GM04503 (cell line): ENCODE measurements at places on chromosomes 6 and 20.

GRCh38 chr6:138287144-138287955 lies 69.1 kb upstream of the PBOV1 start:
- no peak for DNase-seq

DNA sequence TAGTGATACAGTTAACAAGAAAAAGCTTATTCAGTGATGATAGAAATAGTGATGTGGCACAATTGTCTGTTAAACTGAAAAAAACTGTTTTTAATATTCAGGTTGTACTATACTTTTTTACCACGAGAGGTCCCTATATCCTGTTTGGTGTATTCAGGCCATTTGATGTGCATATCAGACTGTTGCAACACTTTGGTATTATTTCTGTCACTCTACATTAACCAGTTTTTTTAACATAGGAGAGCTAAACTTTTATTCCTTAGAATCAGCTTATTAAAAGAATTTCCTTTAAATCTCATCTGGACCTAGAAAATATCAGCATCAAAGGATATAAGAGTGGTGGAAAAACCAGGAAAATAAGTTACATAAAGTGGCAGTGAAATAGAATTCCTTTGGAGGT lies 36.8 kb downstream of the TSPYL4 start:
- no peak for DNase-seq

DNA sequence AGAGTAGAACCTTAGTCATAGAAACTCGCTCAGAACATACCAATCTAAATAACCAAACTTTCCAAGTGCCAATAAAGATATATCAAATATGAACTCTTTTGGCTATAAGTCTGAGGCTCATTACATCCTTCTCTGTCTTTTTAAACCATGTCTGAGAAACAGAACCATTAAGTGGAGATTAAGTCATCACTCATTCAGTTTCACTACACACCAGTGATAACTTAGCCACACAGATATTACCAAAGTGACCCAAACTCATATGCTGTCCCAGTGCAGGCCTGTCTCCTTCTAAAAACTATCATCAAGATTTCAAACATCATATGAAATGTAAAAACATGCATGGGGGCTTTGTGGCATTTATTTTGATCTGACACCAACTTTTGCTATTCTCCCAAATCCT lies 12.0 kb downstream of the GCLC start:
- no peak for DNase-seq

- no peak for DNase-seq
These were observed 108.2 kb downstream of the CDH26 start for GRCh38 chr20:60066438-60066823.

DNA sequence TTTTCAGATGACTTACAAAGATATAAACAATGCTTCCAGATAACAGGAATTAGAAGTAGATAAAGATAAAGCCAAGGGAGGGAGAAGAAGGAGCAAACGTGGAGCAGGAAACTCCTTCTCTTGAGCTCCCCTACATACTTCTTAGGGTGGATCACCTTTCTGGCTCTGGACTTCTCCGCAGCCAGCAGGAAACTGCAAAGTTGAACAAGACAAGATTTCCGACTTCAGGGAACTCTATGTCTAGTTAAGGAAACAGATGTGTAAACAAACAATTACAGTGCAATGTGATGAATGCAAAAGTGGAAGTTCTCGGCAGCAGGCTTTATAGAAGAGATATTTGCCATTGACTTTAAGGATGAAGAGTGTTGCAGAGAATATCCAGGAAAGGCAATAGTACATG lies 134.0 kb upstream of the MARCKS start:
- no peak for DNase-seq

DNA sequence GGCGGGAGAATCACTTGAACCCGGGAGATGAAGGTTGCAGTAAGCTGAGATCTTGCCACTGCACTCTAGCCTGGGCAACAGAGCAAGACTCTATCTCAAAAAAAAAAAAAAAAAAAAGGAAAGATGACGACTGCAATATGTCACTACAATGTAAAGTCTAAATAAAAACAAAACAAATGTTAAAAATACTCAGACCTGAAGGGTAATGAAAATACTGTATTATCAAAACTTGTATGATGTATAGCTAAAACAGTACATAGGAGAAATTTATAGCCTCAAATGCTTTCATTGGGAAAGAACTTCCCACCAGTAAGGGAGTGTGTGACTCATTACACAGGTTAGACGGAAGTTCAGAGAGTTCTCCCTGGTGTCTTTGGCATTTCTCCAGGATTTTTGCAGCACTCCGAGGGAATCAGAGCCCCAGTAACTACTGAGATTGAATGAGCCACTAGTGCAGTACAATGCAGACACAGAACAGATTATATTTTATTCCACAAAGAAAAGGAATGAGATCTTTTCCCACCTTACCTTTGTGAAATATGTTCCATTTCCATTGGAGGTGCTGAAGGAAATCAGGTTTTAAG lies 12.5 kb upstream of the RALGAPB start:
- DNase-seq, result no peak

GRCh38 chr6:143015300-143015706 lies 45.4 kb upstream of the AIG1 start:
- no peak for DNase-seq

- DNase-seq, result no peak
These were observed 99.7 kb downstream of the F13A1 start for GRCh38 chr6:6220718-6221117.

- no peak for DNase-seq
These were observed 68.1 kb upstream of the CEP85L start for GRCh38 chr6:118719351-118720124.

GRCh38 chr6:158080849-158081656 lies 87.0 kb downstream of the SERAC1 start:
- DNase-seq, result no peak

- DNase-seq, result no peak
These were observed 155.1 kb upstream of the SOX4 start for GRCh38 chr6:21438237-21438985.

DNA sequence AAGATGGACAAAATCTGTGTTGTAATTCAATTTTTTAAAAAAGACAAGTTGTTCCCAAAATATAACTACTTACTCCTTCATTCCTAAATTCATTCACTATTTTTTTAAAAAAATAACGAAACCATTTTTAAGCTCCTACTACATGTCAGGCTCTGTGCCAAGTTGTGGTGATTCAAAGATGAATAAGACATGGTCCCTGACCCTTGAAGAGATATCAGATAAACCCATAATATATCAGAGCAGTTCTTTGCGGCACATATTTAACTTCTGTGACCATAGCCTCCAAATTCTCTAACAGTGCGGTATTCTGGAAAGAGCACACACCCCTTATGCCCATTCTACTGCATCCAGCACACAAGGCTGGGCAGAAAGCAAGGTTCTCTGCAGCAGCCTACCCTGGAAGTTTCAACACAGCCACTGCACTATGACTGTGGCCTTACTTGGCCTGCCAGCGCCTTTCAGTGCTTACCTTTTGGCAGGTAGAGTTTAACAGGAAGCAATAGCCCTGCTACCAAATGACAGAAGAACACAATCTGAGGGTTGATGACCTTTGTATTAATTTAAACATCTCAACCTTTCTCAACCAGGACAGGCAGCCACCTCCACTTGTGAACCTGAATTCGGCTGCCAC lies 406.5 kb downstream of the BTBD9 start:
- DNase-seq, result no peak

DNA sequence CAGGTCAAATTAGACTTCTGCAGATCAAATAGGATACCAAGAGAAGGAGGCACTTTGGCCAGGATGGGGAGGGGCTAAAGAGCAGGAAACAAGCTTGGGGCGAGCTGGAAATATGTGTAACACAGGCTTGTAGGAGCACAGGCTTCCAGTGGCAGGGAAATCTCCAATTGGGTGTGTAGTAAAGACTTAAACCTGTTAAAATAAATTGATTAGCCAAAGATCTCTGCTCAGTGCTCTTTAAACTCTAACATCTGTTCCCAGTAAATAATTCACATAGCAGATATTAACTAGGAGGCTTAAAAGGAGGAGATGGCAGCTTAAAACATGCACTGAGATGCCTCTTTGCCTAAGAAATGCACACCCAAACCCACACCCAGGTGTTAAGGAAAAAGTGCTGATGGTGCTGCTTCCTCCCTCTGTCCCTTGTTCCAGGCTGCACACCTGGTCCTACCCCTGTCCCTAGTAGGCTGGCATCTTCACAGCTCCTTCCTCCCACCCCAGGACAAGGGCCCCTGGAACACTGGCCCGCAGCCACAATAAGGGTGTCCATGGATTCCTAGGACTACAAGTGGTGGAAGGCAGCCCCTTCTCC lies 93.5 kb upstream of the MLN start:
- no peak for DNase-seq

DNA sequence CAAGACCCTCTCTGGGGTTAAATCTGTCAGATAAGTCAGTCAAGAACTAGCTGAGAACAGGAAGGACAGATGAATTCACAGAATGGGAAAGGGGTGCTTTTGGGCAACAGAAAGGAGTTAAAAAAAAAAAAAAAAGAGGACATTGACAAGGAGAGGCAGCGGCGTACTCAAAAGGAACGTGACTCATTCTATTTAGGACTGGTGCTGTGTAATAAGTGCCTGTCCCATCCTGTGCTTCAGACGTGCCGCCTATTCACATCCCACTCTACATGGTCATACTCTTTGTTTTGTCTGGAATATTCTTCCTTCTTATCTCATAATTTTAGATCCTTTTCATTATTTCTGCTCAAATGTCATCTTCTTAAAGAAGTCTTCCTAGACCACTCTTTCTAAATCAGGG lies 101.1 kb upstream of the EMILIN3 start:
- DNase-seq, result no peak

GRCh38 chr6:9361749-9362148 lies 926.4 kb upstream of the SLC35B3 start:
- no peak for DNase-seq

DNA sequence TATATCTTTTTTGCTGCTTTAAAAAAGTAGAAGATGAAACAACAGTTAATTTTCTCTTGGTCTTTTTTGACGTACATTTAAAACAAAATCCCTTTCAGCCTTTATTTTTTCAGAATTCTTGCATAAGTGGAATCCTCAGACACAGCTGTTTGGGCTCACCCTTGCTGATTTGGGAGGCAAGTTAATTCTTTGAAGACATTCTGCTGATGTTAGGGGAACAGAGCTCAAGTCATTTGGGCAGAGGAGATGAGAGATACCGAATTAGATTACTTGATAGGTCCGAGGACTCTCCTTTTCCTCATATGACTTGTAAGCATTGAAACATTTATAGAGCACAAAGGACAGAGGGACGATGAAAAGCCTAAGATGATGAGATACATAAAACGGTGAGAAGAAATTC lies 567.9 kb upstream of the CITED2 start:
- DNase-seq, result no peak

DNA sequence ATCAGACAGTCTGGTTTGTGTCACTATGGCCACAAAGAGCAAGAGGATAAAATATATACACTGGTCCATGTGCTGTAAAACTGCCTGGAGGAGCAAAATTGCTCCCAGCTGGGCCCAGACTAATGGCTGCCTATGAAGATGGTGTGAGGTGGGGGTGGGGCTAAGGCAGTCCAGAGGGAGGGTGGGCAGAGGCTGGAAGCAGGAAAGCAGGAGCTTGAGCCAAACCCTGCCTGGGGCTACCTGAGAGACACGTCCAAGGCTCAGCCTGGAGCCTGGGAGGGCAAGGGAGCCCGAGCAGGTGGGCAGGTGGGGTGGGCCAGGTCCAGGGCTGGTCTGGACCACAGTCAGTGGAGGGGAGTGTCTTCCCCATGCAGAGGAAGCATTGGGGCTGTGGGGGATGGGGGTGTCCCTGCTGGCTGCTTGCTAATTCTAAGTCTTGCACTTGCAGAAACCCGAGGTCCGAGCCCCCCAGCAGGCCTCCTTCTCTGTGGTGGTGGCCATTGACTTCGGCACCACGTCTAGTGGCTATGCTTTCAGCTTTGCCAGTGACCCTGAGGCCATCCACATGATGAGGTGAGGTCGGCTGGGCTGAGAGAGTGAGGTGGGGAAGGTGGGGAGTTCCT lies 9.5 kb downstream of the HSPA12B start:
- no peak for DNase-seq

DNA sequence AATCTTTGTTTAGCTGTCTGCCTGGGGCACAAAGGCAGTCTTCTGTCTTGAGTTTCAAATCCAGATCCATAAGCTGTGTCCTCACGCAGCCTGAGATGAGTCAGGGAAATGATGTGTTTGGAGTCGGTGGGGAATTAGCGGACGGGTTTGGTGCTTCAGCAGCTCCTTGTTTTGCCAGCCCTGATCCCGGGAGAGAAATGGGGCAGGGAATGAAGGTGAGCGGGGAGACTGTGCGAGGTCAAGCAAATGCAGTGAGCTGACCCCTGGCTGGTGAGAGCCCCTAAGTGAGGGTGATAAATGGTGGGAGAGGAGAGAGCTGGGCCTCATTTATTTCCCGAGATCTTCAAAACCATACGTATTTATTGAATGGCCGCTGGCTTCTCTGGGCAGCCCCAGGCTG lies 21.6 kb downstream of the DUSP22 start:
- no peak for DNase-seq

- DNase-seq, result no peak
These were observed 186.6 kb upstream of the OPRM1 start for GRCh38 chr6:153852481-153852880.

DNA sequence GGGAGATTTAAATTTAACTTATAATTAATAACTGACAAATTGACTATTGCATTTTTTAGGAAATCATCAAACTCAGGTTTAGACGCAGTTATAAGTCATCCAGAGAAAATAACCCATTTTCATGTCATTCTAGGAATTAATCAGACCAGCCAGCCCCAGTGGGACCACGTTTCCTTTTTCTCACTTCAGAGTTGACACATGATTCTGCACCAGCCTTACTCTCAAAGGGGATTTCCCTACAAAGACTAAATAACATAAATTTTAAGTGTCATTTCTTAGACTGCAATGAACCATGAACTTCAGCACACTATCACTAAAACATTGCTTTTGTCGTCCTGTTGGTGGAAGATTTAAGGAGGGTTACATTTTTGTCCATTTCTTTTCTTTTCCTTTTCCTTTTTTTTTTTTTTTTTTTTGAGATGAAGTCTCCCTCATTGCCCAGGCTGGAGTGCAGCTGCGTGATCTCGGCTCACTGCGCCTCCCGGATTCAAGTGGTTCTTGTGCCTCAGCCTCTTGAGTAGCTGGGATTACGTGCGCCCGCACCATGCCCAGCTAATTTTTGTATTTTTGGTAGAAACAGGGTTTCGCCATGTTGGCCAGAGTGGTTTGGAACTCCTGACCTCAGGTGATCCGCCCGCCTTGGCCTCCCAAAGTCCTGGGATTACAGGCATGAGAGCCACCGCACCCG lies 3.6 kb downstream of the IPCEF1 start:
- DNase-seq, result no peak

GRCh38 chr6:22043284-22043962 lies 253.4 kb downstream of the PRL start:
- no peak for DNase-seq

- no peak for DNase-seq
These were observed 52.2 kb downstream of the PFDN4 start for GRCh38 chr20:54260116-54260515.

DNA sequence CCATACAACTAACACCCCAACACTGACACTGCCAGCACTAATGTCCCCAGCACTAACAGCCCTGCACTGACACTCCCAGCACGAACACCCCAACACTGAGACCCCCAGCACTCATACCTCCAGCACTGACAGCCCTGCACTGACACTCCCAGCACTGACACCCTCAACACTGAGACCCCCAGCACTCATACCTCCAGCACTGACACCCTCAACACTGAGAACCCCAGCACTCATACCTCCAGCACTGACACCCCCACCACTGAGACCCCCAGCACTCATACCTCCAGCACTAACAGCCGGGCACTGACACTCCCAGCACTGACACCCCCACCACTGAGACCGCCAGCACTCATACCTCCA lies 57.2 kb downstream of the ERMARD start:
- no peak for DNase-seq

- DNase-seq, result no peak
These were observed 151.9 kb upstream of the CARMIL1 start for GRCh38 chr6:25127076-25127837.
